ENCODE measurements at places on chromosomes 7 and 10.

DNA sequence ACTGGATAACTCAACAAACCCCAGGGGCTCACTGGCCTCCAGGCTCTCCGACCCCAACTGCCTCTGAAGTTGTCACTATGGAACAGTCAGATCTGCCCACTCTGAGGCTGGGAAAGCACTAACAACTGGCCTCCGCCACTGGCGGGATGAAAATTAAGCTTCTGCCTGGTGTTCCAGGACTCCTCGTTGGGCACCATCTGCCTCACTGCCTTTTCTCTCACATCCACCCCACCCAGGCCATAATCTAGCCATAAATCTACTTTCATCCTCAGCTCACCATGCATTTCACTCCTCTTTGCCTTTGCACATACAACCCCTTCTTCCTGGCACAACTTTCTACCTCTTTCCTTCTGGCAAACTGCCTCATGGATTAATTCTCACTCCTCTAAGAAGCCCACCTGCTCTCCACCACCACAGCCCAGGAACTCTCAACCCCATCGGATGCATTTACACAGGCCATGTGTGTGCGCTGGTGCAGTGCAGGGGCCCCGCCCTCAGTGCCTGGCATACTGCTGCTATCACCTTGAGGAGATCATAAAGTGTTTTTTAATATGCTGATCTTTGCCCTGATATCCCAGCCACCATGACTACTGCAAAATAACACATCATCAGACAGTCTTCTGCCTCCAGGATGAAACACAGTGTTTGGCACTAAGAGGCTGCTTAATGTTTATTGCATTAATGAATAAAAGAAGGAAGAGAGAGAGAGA is 4.0 kb downstream of the CDHR1 start:
- DNase-seq: no peak

DNA sequence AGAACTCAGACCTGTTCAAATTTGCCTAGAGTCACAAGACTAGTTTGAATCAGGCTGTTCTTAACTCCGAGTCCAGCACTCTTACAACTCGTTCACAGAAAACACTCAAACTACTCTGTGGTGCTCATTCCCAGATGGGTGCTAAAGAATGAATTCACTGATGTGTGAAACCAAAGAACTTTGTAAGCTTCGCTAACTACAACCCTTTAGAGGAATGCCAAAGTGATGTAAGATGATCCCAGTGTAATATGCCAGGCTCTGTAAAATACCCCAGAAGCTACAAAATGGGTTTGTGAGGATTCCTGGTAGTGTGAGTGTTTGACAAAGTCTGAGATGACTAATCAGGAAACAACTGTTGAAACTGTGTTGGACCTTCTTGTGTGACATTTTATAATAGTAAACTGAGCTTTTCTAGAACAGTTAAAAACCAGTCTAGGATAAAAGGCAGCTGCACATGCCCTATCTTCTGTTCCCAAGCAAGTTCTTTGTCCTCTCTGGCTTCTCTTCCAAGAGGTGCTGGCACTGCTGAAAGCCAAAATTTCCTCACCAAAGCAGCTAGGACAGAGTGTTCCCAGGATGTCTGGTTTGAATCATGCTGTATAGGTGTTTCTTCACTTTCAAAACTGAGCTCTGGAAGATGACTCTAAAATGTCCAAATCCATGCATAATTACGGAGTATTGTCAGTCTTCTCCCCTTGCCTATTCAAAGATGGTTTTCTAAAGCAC is 527.6 kb downstream of the SORCS1 start:
- no peak for DNase-seq

DNA sequence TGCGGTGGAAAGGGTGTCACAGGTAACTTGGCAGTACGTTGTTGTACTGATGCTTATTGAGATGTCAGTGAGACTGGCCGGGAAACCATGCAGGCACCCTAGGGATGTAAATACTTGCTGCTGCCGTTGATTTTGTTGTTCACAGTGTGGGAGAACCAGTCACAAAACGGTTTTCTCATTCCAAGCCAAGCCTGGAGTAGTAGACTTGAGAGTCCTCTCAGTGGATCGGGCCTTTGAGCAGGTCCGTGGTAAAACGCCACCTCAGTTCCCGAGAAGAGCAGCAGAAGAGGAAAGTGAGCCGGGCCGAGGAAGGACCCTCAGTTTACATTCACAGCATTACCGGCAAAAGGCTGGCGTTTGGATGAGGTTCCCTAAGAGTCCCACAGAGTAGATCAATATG is 1.1 kb downstream of the JAKMIP3 start:
- DNase-seq: no peak

- no peak for DNase-seq
These were observed 787.4 kb upstream of the C7orf33 start for GRCh38 chr7:147803151-147803550.

GRCh38 chr7:118863966-118864365 is 639.5 kb downstream of the ANKRD7 start:
- DNase-seq: no peak

DNA sequence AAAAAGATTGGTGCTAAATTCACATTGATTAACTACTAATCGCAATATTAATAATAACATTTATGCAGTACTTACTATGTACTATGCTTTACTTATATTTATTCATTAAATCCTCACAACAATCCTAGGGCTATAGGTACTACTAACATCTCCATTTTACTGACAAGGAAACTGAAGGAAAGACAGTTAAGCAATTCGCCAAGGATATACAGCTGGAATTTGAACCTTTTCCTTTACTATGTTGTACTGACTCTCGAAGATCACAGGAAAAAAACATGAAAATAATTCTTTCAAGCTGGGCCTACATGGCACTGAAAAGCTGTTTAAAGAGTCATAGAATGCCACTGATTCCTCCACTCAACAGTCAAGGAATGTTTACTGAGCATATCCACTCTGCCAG is 185.4 kb downstream of the IPMK start:
- DNase-seq: no peak

GRCh38 chr10:35463105-35463867 is 127.0 kb downstream of the CCNY start:
- DNase-seq: no peak

DNA sequence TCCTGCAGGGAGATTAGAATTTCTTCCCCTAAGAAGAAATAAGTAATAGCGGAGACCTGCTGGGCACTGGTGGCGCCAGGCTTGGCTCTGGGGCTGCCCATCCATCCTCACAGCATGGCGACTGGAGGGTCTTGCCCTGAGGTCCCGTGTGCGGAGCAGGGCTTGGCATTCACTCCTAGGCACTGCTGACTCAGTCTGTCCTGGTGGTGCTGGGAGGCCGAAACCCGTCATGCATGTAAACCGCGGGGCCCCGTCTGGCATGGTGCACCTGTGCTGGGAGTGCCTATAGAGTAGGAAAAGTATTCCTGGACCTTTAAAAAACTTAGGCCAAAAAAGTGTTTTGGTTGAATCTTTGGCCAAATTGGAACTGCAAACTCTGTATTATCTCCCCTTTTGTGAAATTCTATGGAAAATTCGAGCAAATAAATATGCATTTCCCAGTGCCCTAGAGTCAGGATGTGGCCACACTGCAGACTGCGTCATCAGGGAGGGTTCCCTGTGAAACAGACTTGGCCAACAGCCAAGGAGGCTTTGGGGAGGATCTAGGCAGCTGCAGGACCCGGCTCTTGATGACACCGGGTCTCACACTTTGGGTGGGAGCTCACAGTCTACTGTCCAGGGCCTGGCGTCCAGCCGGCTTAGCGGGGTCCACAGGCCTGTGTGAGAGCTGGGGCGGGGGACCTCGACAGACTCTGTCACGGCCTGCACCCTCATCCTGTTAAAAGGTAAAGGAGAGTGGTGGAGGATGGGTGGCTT is 122.3 kb downstream of the VIPR2 start:
- DNase-seq: no peak

DNA sequence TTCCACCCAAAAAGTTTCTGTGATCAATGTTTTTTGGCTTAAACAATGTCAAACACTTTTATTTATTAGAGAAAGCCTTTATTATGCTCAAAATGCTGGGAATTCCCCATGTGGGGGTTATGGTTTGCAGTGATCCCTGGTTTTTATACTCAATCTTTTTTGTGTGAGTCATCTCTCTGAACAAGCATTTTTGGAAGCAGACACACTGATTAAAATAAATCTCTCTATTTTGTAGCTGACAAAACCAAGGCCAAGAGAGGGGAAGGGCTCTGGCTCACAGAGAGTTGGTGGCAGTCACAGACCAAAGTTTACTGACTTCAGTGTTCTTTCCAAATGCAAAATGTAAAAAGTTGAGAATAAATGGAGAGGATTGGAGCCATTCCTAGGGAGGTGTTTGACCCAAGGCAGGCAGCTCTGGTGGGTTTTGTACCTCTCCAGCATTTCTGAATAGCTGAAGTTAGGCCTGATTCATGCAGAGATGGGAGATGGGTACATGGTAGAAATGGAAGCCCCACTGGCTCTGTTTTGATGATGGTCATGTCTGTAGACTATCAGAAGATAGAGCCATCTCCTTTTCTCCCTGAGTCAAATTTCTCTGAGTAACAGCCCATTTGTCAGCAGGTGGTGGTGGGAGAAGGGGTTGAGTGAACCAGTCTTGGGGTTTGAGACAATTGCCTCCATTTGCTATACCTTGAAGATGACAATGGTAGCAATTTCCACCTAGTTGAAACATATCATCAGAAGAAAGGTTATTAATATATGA is 45.4 kb upstream of the NAMPT start:
- DNase-seq: no peak

DNA sequence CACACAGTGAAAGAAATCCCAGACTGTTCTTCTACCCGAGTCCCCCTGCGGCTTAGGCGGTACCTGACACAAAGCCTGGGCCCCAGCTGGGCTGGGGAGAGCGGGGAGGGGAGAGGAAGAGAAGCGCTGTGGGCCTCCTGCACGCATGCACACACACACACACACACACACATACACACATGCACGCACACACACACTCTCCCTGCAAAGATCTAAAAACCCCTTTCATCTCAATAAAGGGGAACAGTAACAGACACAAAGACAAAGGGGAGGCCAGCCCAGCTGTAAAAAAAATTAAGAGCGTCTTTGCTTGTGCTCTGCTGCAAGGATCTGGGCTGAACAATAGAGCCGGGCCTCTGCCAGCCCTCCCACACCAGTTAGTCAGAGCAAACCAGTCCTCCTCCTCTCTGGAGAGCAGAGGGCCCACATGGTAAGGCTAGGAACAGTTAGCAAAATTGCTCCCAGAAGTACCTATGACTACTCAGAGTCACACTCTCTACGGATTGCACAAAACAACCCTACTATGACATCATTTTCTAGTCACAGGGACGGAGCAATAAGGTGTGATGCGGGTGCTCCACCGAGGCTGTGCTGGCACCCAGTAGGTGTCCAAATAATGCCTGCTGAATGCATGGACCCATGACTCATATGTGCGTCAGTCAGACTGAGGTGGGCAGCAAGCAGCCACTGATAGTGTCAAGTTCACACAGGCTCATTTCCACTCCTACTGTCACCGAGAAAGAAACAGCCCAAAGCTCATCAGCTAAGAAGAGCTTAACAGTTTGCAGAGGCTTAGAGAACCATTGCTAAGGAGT is 9.2 kb downstream of the ITPRIP start:
- DNase-seq: peak; percentile 67

DNA sequence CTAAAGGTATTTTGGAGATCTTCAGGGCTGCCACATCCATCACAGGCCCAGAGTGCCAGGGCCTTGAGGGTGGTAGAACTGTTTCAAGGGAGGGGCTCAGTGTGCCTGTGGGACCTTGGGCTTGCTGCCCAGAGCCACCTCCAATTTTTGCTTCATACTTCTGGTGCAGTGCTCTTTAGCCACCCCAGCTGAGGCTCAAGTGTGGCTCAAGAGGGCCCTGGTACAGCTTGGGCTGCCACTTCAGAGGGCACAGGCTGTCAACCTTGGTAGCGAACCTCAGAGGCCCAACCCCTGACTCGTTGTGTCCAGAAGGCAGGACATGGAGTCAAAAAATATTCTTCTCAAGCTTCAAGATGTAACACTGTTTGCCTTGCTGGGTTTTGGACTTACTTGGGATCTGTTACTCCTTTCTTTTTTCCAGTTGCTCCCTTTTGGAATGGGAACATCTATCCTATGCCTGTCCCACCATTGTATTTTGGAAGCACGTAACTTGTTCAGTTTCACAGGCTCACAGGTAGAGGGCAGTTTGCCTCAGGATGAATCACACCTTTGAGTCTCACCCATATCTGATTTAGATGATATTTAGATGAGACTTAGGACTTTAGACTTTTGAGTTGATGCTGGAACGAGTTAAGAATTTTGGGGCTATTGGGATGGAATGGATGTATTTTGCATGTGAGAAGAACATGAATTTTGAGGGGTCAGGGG is 224.8 kb downstream of the RPS24 start:
- DNase-seq: no peak

DNA sequence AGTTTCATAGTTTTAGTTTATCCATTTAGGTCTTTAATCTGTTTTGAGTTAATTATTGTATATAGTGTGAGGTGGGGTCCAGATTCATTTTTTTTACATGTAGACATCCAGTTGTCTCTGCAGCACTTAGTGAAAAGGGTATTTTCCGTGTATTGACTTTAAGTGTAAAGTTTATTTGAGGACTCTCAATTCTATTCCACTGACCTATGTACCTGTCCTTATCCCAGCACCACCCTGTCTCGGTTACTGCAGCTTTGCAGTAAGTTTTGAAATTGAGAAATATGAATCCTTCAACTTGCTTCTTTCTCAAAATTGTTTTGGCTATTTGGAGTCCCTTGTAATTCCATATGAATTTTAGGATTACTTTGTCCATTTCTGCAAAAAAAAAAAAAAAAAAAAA is 29.8 kb downstream of the FHIP2A start:
- no peak for DNase-seq

GRCh38 chr10:132382231-132382922 is 14.6 kb upstream of the PWWP2B start:
- DNase-seq: no peak

DNA sequence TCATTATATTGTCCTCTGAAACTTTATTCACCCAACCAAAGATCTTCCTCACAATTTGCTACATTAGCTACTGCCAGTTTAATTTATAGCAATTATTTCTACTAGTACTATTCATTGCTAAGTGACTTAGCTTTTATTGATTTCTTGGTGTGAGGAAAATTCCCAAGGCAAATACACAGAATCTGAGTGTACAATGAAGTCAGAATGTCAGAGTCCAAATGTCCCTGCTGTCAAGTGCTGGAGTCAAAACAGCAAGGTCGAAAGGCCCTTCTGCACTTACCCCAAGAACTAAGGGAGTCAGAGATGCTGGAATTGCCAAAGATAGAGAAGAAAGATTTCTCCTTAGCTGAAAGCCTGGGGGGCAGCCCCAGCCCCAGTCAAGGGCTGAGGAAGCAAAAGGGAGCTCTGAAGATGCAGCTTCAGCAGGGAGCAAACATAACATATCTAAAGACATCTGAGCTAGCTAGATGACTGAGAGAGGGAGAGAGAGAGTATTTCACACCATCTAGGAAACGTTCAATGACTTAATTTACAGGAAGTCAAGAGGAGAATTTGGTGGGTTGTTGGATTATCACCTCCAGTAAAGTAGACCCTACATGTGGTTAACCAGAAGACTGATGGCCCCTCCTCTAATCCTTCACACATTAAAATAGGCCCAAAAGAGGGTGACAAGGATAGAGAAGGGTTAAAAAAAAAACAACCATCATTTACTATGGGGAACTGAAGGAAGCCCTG is 36.6 kb upstream of the SAMD8 start:
- no peak for DNase-seq

DNA sequence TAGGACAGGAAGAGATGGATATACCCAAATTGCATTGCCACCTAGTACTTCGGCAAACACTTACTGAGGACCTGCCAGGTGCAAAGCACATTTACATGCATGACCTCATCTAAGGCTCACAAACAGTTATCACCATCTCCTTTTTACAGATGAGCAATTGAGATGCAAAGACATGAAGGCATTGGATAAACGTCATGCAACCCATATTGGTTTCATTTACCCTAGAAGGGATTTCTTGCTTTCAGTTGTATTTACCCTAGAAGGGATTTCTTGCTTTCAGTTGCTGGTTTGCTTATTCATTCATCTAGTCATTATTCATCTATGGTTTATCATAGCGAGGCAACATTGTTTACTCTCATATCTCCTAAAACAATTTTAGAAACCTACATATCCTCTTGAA is 52.2 kb downstream of the STEAP1B start:
- no peak for DNase-seq
